ENCODE measurements at places on chromosomes 1 and 21.

GRCh38 chr1:224548676-224549075 is 67.4 kb upstream of the CNIH3 start:
- DNase-seq: no peak

- no peak for DNase-seq
These were observed 327.9 kb upstream of the BEND5 start for GRCh38 chr1:49104575-49104974.

GRCh38 chr1:10736634-10737586 is 59.5 kb downstream of the CASZ1 start:
- no peak for DNase-seq

- DNase-seq: no peak
These were observed 61.7 kb downstream of the ELK4 start for GRCh38 chr1:205570173-205570501.

GRCh38 chr1:241817331-241817792 is 30.6 kb upstream of the EXO1 start:
- DNase-seq: no peak

Measured in GM19239 (cell line).